DND-41 (cell line): ENCODE measurements at places on chromosomes 11 and 22.

- DNase-seq: no peak
Measured at GRCh38 chr11:35030716-35031213, 108.2 kb upstream of the CD44 start.

- no peak for DNase-seq
Measured at GRCh38 chr11:35337136-35337913, 82.0 kb downstream of the SLC1A2 start.

DNA sequence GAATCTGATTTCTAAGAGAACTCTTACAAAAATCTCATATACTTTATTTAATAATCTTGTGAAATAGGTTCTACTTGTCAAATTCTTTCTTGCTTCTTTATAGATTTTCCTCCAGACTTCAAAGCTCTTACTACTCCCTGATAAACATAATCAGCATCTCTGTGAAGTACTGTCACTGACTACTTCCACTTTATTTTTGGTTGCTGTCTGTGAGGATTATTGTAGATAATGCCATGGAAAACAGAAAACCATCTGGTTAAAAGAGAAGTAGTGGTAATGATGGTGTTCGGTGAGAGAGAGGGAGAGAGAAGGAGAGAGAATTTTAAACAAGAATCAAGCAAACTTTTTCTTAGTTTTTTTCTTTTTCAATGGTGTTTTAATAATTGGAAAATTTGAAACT is 152.3 kb downstream of the TMEM135 start:
- no peak for DNase-seq

DNA sequence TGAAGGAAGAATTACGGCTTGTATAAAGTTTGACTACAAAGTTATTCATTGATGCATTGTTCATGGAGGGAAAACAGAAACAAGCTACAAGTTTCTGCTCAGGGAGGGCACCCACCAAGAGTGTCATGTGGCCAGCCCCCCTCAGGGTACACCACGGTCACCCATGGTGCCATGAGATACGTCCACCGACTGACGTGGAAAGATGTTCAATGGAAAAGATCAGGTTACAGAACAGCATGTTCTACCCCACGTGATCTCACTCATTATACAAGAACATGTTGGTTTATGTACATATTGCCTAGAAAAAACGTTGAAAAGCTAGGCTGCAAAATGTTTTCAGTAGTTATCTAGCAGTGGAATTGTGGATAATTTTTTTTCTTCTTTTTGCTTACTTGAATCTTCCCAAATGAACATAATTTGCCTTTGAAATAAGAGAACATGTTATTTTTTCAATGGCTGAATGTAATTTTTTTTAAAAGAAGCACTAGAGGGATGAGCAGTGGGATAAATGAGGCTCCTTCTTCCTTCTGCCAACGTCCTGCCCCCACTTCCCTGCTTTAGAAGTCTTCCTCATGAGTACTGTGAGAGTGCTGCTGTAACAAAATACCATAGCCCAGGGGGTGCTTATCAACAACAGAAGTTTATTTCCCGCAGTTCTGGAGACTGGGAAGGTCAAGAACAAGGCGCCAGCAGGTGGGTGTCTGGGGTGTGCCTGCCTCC is 22.5 kb downstream of the RCN1 start:
- DNase-seq: no peak

GRCh38 chr11:128627666-128628324 is 40.4 kb upstream of the ETS1 start:
- DNase-seq: no peak

- DNase-seq: no peak
Measured at GRCh38 chr11:77051511-77051910, 15.3 kb upstream of the CAPN5 start.

DNA sequence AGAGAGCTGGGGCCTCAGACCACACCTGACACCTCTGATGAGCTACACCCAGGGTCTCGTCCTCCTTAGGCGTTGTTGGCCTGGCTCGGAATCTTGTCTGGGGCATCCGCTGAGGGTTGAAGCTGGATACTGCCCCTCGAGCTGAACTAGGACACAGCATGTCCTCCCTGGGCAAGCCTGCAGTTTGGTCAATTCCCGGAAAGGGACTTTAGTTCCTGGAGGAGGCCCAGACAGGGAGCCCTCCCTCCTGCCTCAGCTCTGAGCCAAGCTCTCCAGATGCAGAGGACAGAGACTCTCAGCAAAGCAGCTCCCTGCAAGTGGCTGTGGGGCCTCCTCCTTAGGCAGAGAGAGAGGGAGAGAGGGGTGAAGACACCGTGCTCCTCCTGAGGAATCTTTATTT is 4.9 kb downstream of the APOL3 start:
- DNase-seq: no peak

GRCh38 chr22:27740202-27740748 is 61.3 kb downstream of the MN1 start:
- DNase-seq: no peak
